Activated CD4-positive, alpha-beta memory T cell treated with anti-CD3 and anti-CD28 coated beads for 36 hours (primary cell): ENCODE measurements at places on chromosomes 12 and 14. TPM values are rescaled to one million over a fixed set of nuclear protein-coding genes. Genes with fewer than 3 reads are reported as not detected.

Gene LRRIQ1
- total RNA-seq: not detected

Gene PSMC6
- 110 TPM for total RNA-seq

Gene STAC3
- 2.0 TPM for total RNA-seq

Gene DDX47
- 75.3 TPM for total RNA-seq

Gene CLEC2A
- not detected for total RNA-seq

Gene FGFR1OP2
- total RNA-seq: 49.1 TPM

Gene A2M
- total RNA-seq: not detected

Gene SMARCC2
- 103 TPM for total RNA-seq

Gene IL31
- 3.8 TPM for total RNA-seq

Gene SMIM41
- not detected for total RNA-seq

Gene KRT74
- total RNA-seq: not detected

Gene RILPL1
- total RNA-seq: 4.0 TPM

Gene SLC38A4
- not detected for total RNA-seq

Gene ACRBP
- 0.63 TPM for total RNA-seq

Gene CLEC2B
- total RNA-seq: 13.7 TPM

Gene KRT82
- not detected for total RNA-seq

Gene AICDA
- not detected for total RNA-seq

Gene CCDC184
- total RNA-seq: 0.36 TPM

Gene BAZ2A
- 90.7 TPM for total RNA-seq

Gene GLT8D2
- not detected for total RNA-seq

Gene GZMH
- total RNA-seq: 67.9 TPM

Gene SLC5A8
- total RNA-seq: not detected

Gene MAP1LC3B2
- 1.2 TPM for total RNA-seq

Gene PROX2
- 0.19 TPM for total RNA-seq

Gene KRT7
- 3.7 TPM for total RNA-seq

Gene KLRK1
- 0.33 TPM for total RNA-seq

Gene LRRC43
- 0.41 TPM for total RNA-seq

Gene PZP
- not detected for total RNA-seq

Gene SLC10A1
- not detected for total RNA-seq

Gene BTBD7
- 7.7 TPM for total RNA-seq

Gene DYRK2
- total RNA-seq: 24.2 TPM

Gene TESPA1
- total RNA-seq: 73.9 TPM

Gene SCN8A
- total RNA-seq: 0.64 TPM

Gene DHRS1
- total RNA-seq: 14.7 TPM

Gene ZCRB1
- total RNA-seq: 88.1 TPM

Gene RIMBP2
- total RNA-seq: not detected

Gene GLI1
- 0.07 TPM for total RNA-seq

Gene ANKRD33
- not detected for total RNA-seq

Gene MYF6
- total RNA-seq: not detected
